ENCODE measurements at places on chromosomes 4 and X.

DNA sequence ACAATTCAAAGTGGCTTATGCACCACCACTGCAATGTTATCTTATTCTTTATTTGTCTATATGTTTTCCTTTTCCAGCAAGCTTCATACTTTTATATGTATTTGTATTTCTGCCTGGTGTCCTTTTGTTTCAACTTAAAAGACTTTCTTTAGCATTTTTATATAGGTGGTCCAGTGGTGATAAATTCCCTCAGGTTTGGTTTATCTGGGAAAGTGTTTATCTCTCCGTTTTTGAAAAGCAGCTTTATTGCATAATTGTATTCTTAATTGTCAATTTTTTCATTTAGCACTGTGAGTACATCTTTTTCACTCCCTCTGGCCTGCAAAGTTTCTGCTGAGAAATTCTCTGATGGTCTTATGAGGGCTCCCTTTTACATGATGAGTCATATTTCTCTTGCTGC lies 479.0 kb upstream of the GRID2 start:
- DNase-seq: no peak

DNA sequence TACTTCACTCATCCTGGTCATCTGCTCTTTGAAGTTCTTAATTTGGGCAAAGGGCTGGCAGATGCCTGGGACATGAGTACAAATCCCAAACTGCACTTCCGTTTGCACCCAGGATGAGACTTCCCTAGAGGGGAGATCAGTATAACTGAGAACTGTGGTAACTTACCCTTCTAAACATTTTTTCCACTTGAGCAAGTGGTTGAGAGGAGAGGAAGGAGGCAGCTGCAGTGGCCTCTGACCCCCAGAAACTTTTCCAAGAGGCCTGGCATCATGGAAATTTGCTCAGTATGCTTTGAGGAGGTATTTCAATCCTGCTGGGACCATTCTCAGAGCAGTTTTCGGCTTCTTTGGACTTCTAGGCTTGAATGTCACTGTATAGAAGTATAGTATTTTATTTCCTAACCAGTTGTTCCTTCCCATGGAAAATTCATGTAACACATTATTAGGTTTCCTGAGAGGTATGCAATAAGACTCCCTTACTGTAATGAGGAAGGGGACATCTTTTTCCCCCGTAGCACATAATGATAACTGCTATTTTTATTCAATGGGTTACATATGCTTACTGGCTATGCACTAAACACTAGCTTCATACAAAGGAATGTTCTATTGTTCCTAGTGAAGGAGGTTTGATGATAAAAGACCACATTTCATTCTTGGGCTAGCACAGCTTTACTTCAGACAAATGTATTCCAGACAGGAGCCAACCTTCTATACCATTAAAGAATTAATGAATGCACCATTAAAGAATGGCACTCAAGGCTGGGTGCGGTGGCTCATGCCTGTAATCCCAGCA lies 129.3 kb downstream of the SHROOM3 start:
- DNase-seq: no peak

GRCh38 chr4:1082215-1083182 lies 30.9 kb downstream of the RNF212 start:
- no peak for DNase-seq

DNA sequence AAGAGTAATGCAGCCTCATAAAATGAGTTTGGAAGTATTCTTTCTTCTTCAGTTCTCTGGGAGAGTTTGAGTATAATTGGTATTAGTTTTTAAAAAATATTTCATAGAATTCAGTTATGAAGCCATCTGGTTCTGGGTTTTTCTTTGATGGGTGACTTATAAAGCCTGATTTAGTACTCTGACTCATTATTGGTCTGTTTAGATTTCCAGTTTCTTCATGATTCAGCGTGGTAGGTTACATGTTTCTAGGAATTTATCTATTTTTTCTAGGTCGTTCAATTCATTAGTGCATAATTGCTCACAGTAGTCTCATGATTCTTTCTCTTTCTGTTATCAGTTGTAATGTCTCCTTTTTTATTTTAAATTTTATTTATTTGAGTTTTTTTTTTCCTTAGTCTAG lies 111.2 kb downstream of the CEP44 start:
- DNase-seq: no peak

- no peak for DNase-seq
Observed at GRCh38 chr4:107743532-107743931, 23.5 kb upstream of the PAPSS1 start.

- no peak for DNase-seq
Observed at GRCh38 chrX:77447653-77448569, 722 bp downstream of the FGF16 start.

DNA sequence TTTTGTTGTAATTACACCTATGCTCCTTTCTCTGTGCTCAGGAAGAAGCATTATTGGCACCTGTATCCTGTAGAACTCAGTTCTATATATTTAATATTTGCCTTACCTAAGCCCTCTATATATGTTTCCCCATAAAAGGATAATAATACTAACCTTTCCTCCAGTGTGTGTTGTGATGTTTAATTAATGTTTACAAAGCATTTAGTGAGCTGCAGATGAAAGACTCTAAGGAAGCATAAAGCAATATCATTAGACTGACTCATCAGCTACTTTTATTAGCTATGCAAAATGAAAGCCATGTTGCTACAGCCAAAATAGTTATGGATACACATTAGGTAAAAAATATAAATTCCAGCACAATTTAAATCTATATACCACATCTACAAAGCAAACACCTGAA lies 93.6 kb upstream of the PTPN13 start:
- no peak for DNase-seq

GRCh38 chr4:39323821-39324220 lies 42.3 kb downstream of the RFC1 start:
- DNase-seq: no peak

DNA sequence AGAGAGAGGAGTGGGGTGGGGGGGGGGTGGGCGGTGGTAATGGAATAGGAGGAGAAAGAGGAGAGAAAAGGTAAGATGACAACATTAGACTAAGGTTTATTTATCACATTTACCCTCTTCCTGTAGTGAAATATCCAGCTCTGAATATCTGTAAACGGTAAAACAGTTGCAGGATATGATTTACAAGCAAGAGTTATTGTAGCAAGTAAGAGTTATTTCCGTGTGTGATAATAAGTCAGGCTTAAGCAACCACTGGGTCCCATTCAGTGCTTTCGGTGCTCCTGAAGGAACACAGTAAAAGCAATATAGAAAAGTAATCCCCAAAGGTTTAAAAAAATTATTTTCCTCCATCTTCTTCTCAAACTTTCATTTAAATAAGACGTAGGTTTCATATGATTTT lies 103.6 kb downstream of the MANBA start:
- no peak for DNase-seq

DNA sequence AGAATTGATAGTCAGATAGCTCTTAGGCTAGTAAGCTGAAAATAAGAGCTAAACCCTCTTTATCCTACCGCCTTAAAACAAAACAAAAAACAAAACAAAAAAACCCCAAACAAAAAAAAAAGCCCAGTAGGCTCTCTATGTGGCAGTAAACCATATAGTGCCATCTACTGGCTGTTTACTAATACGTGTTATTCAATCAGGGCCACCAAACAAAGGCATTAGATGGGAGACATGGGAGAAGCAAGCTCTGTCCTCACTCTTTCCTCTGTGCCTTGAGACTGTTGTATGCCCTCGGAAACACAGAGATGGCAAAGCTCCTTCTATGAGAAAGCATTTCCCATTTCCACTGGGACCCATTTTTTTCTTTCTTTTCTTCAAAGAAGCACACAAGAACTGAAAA lies 148.8 kb upstream of the MID1 start:
- DNase-seq: no peak

- DNase-seq: no peak
Observed at GRCh38 chr4:180799798-180800197, 1443.4 kb upstream of the TENM3 start.

DNA sequence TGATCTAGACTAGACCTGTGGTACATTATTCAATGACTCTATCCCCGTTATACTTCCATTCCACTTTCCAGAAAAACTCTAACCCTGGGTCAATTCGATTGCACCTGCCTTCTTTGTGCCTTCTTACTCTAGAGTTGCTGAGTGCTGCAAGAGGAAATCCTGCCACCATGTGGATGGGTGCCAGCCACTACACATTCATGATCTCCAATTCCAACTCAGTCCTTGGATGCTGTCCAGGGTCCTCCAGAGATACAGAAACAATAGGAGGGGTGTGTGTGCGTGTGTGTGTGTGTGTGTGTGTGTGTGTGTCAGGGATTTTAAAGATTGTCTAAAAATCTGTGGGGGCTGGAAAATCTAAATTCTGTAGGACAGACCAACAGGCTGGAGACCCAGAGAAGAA lies 42.9 kb upstream of the INTS6L start:
- DNase-seq: no peak

DNA sequence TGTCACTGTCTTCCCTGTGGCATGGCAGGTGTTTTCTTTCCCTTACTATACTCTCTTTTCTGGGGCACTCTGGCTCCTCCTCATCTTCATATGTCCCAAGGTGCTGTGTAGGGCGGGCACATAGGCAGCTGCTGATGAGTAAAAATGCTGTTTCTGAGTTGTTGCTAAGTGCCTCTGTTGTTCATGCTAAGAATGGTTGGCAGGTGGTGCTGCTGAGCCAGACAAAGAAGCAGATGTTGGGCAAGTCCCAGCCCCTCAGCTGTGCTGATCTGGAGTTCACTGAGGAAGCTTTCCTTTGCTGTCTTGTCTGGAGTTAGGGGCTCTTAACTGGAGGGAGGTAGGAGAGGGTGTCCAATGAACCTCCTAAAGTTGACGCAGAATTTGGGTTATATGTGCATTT lies 40.6 kb downstream of the HADH start:
- DNase-seq: peak; percentile 42

DNA sequence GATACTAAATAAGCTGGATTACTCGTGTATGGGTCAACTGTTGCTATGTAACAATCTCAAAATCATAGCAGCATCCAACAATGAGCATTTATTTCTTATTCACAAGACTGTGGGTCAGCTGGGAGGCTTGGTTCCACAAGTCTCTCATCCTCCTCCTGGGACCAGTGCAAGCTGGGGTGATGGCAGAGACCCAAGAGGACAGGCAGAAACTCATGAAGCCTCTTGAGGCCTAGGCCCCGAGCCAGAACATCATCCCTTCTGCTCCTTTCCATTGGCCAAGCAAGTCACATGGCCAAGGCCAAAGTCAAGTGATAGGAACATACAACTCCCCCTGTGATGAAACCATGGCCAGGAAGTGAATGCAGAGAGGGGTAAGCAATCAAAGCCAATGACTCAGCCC lies 422.1 kb downstream of the BCOR start:
- DNase-seq: no peak

DNA sequence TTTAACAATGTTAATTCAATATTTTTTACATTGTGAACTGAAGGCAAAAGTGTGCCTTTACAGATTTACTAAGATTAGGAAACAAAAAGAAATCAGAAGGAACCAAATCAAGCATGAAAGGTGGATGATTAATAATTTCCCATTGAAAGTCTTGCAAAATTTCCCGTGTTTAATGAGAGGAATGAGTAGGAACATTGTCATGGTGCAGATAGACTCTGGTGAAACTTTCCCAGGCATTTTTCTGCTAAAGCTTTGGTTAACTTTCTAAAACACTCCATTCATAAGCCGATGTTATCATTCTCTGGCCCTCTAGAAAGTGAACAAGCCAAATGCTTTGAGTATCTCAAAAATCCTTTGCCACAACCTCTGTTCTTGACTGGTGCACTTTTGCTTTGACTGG lies 1522.8 kb upstream of the PABPC4L start:
- DNase-seq: no peak

GRCh38 chrX:150185766-150186165 lies 177.4 kb upstream of the MAMLD1 start:
- DNase-seq: no peak

- no peak for DNase-seq
Observed at GRCh38 chr4:59553721-59554091, 1646.4 kb upstream of the ADGRL3 start.

GRCh38 chr4:156608651-156609050 lies 362.9 kb downstream of the PDGFC start:
- DNase-seq: no peak

DNA sequence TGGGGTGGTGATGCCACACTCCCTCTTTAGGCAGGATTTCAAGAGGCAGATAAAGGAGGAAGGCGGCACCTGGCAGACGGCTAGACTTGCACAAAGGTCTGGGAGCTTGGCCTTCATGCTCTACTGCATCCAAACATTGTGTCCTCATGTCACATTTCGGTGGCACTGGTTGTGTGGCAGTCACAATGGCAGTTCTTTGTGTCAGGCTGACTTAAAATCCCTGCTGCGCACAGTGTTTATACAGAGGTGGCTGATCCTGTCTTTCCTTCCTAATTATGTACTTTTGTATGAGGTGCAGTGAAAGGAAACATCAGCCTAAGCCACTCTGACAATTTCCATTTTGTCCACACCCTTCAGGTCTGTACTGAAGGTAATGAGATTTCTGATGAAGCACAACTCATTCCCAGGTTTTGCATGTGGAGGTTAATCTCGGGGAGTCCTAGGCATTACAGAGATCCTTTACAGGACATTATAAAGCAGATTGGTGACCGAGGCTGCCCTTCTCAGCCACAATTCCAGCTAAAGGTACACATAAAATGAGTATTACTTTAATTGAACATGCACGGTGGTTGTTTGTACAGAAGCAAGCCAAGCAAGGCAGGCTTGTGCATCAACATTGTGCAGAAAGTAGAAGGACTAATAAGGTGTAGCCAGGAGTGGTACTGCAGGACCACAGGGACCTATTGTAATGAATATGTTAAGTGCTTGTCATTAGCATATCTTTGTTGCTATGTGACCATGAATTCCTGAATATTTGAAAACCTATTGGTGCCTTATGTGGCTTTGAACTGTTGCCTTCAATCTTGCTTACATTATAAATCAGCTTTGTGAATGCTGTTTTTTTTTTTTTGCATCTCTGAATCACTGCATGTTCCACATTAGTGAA lies 147.6 kb downstream of the STK32B start:
- no peak for DNase-seq

GRCh38 chr4:66034671-66035070 lies 364.4 kb upstream of the EPHA5 start:
- DNase-seq: no peak

GRCh38 chrX:108947205-108947604 lies 210.8 kb upstream of the IRS4 start:
- DNase-seq: no peak

DNA sequence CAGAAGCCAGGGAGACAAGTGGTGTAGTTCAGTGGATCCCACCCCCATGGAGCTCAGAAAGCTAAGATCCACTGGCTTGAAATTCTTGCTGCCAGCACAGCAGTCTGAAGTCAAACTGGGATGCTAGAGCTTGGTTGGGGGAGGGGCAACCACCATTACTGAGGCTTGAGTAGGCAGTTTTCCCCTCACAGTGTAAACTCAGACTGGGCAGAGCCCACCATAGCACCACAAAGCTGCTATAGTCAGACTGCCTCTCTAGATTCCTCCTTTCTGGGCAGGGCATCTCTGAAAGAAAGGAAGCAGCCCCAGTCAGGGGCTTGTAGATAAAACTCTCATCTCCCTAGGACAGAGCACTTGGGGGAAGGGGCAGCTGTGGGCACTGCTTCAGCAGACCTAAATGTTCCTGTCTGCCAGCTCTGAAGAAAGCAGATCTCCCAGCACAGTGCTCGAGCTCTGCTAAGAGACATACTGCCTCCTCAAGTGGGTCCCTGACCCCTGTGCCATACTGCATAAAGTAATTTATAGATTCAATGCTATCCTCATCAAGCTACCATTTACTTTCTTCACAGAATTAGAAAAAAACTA lies 163.2 kb downstream of the HHIP start:
- no peak for DNase-seq
